ENCODE measurements at places on chromosomes 7 and 10.

DNA sequence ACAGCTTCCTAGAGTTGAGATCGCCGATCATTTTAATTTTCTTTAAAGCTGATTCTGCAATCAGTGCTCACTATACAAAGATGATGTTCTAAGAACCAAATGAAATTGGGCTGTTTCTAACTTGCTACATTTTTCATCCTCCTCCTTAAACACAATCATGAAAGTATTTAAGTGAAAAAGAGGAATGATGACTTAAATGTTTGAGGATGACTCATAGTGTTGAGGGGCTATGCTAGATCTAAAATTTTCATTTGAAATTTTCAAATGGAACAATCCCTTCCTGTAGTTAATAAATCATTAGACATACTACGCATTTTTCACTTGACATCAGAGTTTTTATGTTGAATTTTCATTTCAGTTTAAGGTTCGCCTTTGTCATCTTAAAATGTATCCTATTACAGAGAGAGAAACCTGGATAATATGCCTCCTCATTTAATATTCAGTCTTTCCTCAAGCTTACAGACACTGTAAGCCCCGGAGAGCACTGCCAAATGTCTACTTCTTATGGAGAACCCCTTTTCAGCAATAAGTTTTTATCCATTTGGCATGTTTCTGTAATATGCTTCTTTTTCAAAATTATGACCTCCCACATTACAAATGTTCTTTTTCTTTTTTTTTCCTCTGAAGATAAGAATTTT is 499.6 kb downstream of the MAGI2 start:
- DNase-seq, result no peak

- DNase-seq, result no peak
These were observed 11.8 kb downstream of the KAZALD1 start for GRCh38 chr10:101073631-101074030.

DNA sequence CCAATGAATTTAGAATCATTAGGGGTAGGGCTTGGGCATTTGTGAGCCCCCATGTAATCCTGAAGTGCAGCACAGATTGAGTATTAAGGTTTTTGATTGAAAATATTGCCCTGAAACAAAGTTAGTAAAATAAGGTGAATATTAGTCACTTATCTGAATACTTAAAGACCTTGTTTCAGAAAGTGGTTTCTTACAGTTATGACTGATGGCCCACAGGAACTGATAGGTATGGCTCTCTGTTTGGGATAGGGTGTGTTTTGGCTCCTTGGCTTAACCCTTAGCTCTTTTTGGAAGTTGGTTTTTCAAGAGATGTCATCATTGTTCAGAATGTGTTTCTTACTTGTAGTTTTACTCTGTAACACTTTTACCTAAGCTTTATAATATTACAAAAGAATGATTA is 34.8 kb downstream of the MDFIC start:
- no peak for DNase-seq

- DNase-seq, result no peak
These were observed 261.5 kb downstream of the CDK14 start for GRCh38 chr7:90857603-90858002.

DNA sequence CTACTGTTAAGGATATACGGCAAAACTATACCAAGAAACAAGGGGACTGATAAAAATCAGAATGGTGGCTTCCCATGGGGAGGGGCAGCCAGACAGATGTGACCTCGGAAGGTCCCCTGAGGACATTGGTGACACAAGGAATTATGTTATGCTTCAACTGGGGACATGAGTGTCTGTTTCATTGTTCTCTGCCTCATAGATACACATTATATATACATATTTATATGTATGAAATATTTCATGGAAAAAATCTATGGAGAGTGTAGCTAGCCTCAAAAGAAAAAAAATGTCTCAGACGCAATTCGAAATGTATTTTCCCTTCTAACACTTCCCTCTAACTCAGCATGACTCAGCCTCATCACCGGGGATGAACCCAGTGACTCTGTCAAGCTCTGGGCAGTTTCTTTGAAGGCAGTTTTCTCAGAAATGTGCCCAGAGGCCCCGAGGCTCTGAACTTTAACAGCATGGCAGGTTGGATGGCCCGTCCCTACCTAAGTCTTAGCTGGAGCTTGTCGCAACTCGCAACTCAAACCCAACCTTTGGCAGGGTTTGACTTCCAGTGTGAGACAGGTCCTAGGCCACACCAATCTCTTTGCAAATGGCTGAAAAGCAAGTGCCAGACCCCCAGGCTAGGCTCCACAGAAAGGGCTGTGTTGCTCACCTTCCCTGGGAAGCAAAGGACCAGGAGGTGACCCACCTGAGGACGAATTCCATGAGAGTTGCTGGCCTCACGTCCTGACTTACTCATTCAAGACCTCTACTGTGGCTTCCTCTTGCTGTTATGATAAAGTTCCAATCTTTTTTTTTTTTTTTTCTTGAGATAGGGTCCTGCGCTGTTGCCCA is 86.9 kb downstream of the CARD11 start:
- peak; percentile 78 for DNase-seq

DNA sequence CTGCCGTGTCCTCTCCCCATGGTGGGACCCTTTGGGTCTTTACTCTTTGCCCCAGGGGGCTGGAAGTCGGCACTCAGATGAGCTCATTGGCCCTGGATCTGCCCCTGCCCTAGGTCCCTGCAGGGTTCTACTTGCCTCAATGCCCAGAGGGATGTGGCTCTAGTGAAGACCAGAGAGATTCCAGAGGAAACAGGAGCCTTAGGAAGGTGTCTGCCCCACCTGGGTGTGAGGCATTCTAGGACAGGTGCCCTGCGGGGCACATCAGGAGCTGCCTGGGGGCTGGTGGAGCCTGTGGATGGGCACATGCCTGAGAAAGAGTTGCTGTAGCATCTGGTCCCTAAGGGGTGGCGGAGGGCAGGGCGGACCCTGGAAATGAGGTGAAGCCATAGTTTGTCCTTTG is 128.6 kb downstream of the ADCY1 start:
- DNase-seq, result no peak

- no peak for DNase-seq
These were observed 103.7 kb downstream of the PLXNA4 start for GRCh38 chr7:132472463-132473120.

- DNase-seq, result no peak
These were observed 59.0 kb downstream of the ST7 start for GRCh38 chr7:117012284-117012683.

GRCh38 chr10:122159141-122159970 is 111.7 kb upstream of the BTBD16 start:
- no peak for DNase-seq

DNA sequence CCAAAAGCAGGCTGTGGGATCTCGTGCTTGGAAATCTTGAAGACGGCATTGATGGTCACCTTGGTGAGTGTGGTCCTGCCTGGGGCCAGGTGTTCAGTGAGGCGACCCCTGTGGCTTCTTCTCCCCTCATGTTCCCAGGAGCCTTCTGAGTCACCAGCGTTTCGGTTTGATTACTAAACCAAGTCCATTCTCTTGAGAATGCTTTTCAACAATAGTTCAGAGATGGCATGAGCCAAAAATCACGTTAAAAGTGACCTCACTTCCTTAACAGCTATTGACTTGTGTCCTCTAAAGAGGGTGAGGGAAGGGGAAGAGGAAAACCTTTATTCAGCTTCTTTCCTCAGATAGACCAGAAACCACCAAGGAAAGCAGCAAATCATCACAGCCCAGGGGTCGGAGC is 315.2 kb downstream of the GATA3 start:
- DNase-seq, result no peak

DNA sequence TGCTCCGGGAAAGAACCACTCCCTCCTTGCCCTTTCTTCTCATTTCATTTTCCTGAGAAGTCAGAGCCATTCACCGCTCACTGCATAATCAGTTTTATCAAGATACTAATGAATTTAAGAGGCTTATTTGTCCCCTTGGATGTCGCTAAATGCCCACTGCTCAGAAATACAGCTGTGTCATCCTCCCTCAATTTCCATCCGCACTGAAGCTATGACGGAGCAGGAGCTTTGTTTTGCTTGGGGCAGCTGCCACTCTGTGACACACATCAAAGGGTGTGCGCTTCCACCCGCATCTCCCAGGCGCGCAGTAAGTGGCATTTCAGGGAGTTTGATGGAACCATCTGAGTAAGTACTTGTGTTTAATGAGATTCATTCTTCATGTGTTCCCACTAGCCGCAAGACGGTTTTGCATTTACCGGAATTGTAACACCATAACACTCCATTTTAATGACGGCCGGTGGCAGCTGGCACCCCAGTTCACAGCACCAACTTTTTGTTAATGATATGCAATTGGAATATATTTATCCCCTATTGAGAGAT is 103.8 kb upstream of the PARD3 start:
- no peak for DNase-seq

DNA sequence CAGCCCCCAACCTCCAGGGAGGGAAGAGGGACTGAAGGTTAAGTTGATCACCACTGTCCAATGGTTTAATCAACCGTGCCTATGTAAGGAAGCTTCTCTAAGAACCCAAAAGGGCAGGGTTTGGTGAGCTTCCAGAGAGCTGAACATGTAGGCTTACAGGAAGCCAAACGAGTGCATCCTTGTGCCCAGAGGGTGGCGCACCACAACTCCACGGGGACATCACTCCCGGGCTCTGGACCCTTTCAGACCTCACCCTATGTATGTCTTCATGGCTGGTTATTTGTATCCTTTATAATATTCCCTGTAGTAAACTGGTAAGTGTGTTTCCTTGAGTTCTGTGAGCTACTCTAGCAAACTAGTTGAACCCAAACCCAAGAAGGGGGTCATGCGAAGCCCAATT is 11.5 kb upstream of the NFKB2 start:
- no peak for DNase-seq

- no peak for DNase-seq
These were observed 391.0 kb downstream of the GFRA1 start for GRCh38 chr10:115882021-115882420.

DNA sequence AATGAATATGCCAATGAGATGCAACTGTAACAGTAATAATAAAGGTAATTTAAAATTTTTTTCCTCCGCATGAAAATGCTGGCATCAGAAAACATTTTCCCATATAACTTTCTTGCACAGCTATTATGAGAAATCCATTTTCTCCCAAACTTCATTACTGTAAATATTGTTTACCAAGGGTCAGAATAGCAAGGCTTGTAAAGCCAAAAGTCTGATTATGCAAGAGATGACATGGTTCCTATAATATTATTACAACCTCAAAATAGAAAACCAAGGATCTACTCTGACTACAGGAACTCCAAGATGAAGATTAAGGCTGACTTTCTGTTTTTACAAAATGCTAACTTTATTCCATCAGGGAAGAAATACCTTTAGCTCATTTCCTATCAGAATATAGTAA is 162.7 kb upstream of the CDK1 start:
- DNase-seq, result no peak

DNA sequence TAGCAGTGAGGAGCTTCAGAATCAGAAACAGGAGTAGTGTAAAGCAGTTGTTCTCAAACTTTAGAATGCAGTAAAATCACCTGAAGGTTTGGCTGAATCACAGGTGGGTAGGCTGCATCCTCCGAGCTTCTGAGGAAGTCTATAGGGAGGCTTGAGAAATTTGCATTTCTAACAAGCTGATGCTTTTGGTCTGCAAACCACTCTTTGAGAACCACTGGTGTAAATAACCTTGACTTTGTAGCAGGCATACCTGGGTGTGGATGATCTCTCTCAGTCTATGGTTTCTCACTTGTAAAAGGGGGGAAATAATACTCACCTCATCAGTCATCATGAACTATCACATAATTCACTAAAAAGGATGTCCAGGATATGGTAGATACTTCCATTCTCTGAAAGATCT is 118.1 kb downstream of the SRI start:
- DNase-seq, result no peak

GRCh38 chr10:82092111-82092510 is 217.1 kb downstream of the NRG3 start:
- no peak for DNase-seq

DNA sequence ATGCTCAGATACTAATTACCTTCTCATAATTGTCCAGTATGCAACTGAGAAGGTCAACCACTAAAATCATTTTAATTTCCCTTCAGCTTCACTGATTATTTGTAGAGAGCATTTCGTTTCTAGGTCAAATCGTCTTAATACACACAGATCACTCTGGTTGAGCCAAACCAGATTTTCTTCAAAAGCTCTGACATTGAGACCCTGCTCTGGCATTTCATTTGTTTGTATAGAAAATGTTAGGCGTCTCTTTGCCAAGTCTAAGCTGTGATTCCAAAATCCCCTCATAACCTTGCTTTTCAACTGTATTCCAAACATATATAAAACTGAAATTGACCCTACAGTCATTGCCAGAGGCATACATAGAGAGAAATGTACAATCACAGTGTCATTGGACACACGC is 520.0 kb downstream of the CNTNAP2 start:
- no peak for DNase-seq

- DNase-seq, result no peak
These were observed 31.5 kb downstream of the MBL2 start for GRCh38 chr10:52740913-52741675.

DNA sequence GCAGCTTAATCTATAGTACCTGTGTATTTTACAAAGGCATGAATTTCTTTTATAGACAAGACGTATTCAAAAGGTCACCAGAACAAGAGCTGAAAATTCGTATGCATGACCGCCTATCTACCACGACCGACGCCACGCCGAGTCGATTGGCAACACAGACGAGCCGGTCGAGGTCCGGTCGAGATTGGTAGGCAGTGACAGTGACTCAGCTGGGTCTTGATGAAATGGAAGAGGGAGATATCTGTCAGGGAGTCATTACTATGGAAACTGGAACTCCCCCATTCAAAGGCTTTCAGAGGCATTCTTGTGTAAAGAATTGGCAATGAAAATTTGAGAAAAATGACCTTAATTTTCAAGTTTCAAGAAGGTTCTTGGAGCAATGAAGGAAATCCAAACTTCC is 2.1 kb downstream of the ATP5MK start:
- no peak for DNase-seq

DNA sequence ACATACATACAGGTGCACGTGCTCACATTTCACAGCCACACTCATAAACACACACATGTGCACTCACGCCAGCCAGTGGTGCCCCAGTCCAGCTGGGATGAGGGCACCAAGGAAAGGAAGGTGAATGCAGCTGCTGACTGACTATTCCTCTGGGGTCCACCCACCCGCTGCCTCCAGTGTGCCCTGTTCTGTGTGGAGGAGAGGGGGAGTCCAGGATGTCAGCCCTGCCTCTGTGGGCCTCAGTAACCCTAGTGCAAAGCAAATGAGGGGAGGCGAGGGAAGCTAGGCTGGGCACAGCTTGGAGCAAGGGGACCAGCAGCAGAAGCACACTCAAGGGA is 57.6 kb downstream of the YKT6 start:
- DNase-seq, result no peak

GRCh38 chr7:2006921-2007381 is 225.8 kb downstream of the MAD1L1 start:
- no peak for DNase-seq

- DNase-seq, result no peak
These were observed 61.7 kb downstream of the SH2D4B start for GRCh38 chr10:80599424-80599847.

DNA sequence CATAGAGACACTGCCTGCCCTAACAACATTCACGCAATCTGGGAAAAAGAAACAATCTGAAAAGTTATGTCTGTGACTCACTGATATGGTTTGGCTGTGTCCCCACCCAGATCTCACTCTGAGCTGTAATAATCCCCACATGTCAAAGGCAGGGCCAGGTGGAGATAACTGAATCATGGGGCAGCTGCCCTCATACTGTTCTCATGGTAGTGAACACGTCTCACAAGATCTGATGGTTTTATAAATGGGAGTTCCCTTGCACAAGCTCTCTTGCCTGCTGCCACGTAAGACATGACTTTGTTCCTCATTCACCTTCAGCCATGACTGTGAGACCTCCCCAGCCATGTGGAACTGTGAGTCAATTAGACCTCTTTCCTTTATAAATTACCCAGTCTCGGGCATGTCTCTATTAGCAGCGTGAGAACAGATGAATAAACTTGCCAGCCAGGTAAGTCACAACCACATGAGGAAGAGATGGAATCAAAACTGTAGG is 341.5 kb upstream of the AOAH start:
- DNase-seq, result no peak
